ENCODE measurements at places on chromosomes 11 and 22. TPM values are rescaled to one million over a fixed set of nuclear protein-coding genes. Genes with fewer than 3 reads are reported as not detected.

- no peak overlapping the region for H3K27ac ChIP-seq
- no peaks in the 10 kb centered on the region for H3K4me1 ChIP-seq
- H3K27me3 ChIP-seq: peaks cover 7% of the 10 kb centered on the region
- no peak overlapping the region for H3K4me3 ChIP-seq
Observed at GRCh38 chr11:57406337-57406904, 16.0 kb upstream of the PRG2 start.

MED15 gene
- total RNA-seq: 67.7 TPM

GRCh38 chr11:33507356-33507755, 193.3 kb downstream of the C11orf91 start:
- H3K27ac ChIP-seq: no peak overlapping the region
- H3K27me3 ChIP-seq: peaks cover 5% of the 10 kb centered on the region
- peaks cover 4% of the 10 kb centered on the region for H3K4me1 ChIP-seq
- no peak overlapping the region for H3K4me3 ChIP-seq

GRCh38 chr11:122170815-122171475, 54.9 kb upstream of the BLID start:
- no peaks in the 10 kb centered on the region for H3K27me3 ChIP-seq
- H3K4me1 ChIP-seq: peaks cover 13% of the 10 kb centered on the region
- no peaks in the 10 kb centered on the region for H3K36me3 ChIP-seq
- no peak overlapping the region for H3K27ac ChIP-seq

TSSC4 gene
- 41.2 TPM for total RNA-seq

DNA sequence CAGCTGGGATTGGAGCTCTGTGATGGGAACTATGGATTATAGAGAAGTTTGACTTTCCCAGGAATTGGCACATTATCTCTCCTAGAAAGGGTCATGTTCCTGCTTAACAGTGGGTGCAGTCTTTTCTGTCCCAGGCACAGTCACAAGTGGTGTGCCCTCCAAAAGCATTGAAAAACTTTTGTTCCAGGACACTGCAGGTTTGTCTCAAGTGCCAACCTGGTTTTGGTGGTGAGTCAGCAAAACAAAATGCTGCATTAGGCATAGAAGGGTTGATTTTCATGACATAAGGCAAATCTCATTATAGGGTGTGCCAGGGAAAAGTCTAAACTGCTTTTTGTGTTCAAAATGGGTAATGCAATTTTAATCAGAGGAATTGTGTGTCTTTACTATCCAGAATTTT, 4.9 kb downstream of the HTATIP2 start:
- no peak overlapping the region for H3K4me3 ChIP-seq
- peaks cover 10% of the 10 kb centered on the region for H3K36me3 ChIP-seq
- H3K27me3 ChIP-seq: peaks cover 10% of the 10 kb centered on the region
- H3K27ac ChIP-seq: no peak overlapping the region
- no peak for DNase-seq
- peaks cover 53% of the 10 kb centered on the region for H3K4me1 ChIP-seq

- H3K4me1 ChIP-seq: peaks cover 7% of the 10 kb centered on the region
- H3K27ac ChIP-seq: no peak overlapping the region
- H3K4me3 ChIP-seq: no peak overlapping the region
- H3K36me3 ChIP-seq: no peaks in the 10 kb centered on the region
- no peaks in the 10 kb centered on the region for H3K27me3 ChIP-seq
Observed at GRCh38 chr11:95659088-95659487, 130.5 kb downstream of the FAM76B start.

- no peak for DNase-seq
- 0 out of 2 replicates have a peak, but pooled peaks cover 5% of the 10 kb centered on the region for H3K36me3 ChIP-seq
- no peak overlapping the region for H3K4me3 ChIP-seq
- no peaks in the 10 kb centered on the region for H3K27me3 ChIP-seq
Observed at GRCh38 chr11:112100462-112100861, 13.8 kb downstream of the SDHD start.

OR10D3 gene
- total RNA-seq: not detected

TRPC6 gene
- total RNA-seq: 1.3 TPM

DNA sequence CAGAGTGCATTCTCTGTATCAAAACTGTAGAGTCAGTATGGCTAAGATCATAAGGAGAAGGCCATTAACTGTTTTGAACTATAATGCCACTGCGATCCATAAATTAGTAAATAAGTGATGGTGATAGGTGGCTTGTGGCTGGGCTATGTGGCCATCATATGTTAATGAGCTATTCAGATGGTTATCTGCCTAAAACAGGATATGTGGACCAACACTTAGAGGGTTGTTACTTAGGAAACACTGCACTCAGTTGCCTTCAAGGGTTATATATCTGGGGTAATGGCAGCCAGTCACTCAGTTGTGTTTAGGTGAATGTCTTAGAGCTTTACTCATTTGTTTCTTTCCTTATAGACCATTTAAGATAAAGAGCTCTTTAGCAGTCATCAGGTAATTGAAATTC, 66.0 kb downstream of the PPP2R1B start:
- no peaks in the 10 kb centered on the region for H3K27me3 ChIP-seq

CDC42BPG gene
- 21.6 TPM for total RNA-seq

All from WTC11 (cell line).